ENCODE measurements at places on chromosomes 5 and 9.

- no peak for DNase-seq
Measured at GRCh38 chr9:83422527-83422926, 115.7 kb downstream of the FRMD3 start.

DNA sequence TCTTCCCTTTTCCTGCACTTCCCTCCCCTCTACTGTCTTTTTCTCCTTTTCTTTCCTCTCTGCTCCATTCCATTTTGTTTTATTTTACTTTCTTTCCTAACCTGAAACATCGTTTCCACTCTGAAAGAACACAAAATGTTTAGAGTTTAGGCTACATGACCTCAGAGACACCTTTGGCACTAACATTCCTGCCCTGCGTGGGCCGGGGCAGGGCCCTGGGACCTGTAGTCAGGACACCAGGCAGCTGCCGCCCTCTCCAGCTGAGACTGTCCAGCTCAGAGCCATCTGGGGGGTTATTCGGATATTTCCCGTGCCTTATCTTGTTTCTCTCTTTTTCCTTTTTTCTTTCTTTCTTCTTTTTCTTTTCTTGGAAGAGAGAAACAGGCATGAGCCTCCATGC lies 58.3 kb upstream of the ERCC6L2 start:
- DNase-seq: no peak

DNA sequence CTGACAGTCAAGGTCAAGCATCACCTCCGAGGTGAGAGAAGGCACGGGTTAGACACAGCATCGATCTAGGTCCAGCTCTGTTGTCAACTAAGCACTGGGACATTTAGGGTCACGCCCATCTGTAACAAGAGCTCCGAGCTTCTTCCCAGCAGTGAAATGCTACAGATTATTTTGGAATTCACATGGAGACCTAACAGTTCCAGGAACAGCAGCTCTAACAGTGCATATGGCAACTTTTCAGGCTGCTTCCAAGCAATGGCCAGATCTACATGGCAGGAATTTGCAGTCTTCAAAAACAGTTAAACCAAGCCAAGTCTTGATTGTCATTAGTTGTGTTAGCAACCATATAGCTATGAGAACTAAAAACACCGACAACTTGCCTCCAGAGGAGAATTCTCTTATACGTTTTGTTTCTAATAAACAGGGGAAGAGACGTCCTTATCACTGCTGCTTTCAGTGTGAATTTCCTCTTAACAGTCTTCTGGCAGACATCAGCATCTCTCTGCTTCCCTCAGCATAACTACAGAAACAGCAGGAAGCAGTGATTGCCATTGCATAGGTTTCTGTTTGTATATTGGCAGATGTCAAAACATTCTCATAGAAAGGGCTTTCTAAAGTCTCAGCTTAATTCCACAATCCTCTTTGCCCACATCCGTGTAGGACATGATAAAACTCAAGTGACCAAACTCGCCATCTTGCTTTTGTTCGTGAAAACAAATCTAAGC lies 242.1 kb upstream of the DAPK1 start:
- no peak for DNase-seq

GRCh38 chr9:98064623-98065392 lies 8.3 kb downstream of the NANS start:
- DNase-seq: no peak

DNA sequence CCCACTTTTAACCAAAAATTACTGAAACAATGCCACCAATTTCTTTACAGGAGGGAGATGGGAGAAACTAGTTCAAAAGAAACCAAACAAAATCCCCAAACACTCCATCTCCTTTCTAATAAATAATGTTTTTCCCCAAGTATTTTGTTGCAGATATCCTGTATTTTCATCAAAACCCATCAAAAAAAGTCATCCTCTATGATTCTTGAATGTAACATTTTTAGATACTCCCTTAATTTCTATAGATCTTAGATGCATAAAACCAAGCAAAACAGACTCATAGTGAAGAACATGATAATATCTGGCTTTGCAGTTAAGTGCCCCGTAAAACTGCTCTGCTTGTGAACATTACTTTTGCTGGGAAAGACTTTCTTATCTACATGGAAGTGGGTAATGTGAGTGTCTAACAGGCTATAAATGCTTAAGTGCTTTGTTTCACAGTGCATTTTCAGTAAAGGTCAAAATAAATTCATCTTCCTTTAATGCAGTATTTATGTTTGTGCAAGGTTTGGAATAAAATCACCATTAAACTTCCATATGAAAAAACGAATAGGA lies 77.3 kb upstream of the TBCA start:
- DNase-seq: no peak

Measured in H1 (cell line).